Activated T-cell treated with anti-CD3 and anti-CD28 coated beads for 4 hours (primary cell): ENCODE measurements at places on chromosomes 1 and 21.

- no peak for DNase-seq
These were observed 285.7 kb downstream of the S1PR1 start for GRCh38 chr1:101522486-101522885.

DNA sequence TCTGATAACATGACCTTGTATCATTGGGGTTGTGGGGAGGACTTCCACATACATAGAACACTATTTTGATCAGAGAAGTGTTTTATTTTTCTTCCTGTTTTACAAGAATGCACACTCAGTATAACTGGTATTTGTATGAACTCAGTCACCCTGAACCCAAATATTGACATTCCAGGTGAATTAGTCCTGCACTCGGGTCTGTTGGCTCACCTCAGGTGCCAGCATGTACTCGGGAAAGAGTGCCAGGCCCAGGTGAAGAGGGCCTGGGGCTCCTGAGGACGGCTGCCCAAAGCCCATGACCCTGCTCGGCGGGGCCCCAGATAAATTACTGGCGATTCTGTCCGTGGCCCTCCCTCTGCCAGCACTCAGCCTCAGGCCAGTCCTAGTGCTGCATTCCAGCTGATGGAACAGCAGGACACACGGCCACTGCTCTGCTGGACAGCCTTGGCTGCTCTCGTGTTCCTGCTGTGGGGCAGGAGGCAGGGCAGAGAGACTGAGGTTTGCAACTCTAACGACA is 75.4 kb upstream of the TMPRSS2 start:
- no peak for DNase-seq

DNA sequence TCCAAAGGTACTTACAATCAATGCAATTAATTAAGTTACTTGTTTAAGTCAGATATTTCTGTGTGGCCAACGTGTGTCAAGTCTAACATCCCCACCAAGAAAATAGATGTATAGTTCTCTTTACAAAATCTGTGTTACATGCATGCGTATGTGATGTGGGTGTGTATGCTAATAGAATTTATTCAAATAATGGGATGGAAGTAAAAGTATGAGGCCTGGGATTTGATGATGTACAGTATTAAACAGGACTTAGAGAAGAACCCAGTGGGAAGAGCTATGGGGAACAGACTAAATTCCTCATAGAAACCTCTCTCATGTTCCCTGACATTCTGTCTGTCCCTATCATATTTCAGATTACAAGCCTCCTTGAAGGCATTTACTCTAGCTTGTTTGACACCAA is 72.5 kb downstream of the IFI44 start:
- no peak for DNase-seq

DNA sequence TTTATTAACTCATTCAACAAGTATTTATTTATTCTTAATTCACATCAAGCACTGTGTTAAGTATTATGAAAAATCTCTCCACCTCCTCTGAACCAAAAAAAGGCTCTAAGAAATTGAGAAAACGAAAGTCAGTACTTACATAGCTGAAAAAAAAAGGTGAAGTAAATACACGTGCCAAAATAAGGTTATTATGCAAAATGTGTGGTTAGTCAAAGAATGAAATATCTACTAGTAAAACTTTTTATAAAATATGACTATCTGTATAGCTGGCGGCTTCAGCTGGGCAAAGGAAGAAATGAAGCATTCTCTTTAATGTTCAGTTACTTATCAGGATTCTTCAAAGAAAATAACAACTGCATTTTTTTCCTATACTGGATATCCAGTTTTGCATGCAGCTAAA is 35.5 kb upstream of the ASPM start:
- no peak for DNase-seq

- no peak for DNase-seq
These were observed 21.9 kb downstream of the RHEX start for GRCh38 chr1:206074839-206075238.

GRCh38 chr1:38332649-38333310 is 286.2 kb upstream of the POU3F1 start:
- DNase-seq: no peak

GRCh38 chr1:7885513-7886404 is 32.9 kb upstream of the UTS2 start:
- no peak for DNase-seq

DNA sequence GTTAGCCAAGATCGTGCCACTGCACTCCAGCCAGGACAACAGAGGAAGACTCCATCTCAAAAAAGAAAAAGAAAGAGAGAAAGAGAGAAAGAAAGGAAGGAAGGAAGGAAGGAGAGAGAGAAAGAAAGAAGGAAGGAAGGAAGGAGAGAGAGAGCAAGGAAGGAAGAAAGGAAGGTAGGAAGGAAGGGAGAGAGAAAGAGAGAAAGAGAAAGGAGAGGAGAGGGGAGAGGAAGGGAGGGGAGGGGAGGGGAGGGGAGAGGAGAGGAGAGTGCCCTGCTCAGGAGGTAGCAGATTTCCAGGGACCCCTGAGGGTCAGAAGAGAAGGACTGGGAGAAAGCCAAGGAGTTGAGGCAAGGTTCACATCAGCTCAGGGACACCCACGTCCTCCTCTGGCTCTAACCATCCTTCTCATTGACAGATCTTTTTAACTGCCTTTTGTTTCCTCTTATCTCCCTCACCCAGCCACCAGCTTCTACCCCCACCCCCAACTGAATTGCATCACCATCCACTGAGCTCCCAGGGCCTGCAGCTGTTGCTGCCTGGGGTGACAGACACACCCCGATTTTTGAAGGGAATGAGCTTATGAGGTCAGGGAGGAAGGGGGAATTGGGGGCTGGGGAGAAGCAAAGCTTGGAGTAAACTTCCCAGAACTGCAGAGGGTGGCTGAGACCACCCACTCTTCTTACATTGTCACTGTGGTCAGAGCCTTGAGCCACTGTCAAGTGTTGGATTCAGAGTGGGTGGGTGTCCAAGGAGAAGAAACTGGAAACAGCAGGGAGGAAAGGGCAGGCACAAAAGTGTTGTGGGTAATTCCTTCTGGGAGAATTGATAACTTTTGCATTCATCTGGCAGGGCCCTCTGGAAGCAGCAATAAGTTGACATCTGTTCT is 91.6 kb downstream of the GLUL start:
- DNase-seq: no peak

GRCh38 chr1:93702111-93702827 is 20.6 kb upstream of the BCAR3 start:
- no peak for DNase-seq

DNA sequence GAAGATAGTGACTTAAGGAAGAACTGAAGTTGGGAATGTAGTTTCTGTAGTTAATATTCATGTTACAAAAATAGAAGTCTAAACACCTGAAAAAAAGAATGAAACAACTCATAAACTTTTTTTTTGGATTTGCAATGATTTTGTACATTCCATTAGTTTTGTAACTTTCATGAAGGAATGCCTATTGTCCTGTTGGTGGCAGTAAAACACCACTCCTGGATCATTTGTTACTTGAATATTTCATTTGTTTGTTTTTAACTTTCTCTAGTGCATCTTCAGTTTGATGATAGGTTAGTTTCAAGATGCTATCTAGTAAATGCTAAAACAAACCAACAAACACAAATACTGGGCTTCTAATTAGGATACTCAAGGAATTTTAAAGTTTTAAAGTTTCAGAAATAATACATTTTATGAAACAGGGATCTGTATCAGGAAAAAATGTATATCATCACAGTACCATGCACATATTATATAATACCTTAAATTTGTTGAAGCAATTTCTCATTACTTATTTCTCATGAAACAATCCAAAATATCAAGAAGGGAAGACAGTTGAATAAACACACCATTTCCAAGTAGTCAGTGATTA is 229.7 kb upstream of the CACYBP start:
- no peak for DNase-seq

DNA sequence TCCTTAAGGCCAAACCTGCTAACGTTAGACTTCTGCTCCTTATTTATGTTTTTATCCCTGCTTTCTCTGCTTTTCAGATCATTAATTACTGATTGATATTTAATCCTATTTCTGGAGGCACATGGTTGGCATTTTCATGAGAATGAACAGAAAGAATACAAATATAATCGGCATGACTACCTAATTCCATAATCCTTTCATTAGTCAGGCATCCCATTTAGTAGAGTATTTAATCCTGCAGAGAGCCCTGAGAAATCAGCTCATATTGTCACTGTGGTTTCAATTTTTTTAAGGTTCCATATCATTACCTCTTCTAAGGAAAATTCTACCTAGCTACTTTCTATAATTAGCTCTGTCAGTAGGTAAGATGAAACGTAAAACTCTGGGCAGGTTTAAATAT is 238.8 kb downstream of the NCAM2 start:
- no peak for DNase-seq

GRCh38 chr1:111190931-111191451 is 9.5 kb downstream of the DENND2D start:
- no peak for DNase-seq
